Right cardiac atrium (tissue), 5 donors: ENCODE measurements at places on chromosomes 12 and 14.

GRCh38 chr12:4037747-4038312 is 164.6 kb upstream of the PARP11 start:
- DNase-seq: peak; percentile 52

- DNase-seq: no peak
These were observed 4.7 kb upstream of the TMEM229B start for GRCh38 chr14:67493092-67493717.

DNA sequence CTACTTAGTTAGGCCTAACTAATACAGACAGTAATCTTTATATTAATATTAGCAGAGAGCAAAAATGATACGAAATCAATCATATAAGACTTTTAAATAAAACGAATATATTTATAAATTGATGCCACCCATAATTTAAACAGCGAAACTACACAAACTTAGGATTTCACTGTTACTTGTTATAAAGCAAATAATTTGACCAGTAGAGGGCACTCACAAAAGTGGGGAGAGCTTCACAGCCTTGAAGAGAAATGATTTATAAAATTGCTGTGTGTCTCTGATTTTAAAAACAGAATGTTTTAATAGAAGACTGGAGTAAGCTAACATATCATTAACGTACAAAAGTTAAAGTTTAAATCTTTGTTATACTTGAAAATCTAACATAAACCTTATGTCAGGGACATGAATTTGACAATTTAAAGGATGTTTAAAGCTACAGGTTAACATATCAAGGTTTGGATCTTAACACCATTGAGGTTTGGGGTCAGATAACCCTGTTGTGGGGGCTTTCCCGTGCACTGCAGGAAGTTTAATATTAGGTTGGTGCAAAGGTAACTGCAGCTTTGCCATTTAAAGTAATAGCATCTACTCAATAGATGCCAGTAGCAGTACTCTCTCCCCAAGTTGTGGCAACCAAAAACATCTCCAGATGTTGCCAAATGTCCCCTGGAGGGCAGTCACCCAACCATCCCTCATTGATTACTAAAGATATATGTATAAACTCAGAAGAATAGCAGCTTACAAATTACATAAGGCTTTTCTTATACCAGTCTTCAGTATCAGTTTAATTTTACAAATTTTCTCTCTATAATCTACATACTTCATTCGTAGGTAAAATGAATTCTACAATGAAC is 9.3 kb downstream of the KRAS start:
- DNase-seq: no peak

DNA sequence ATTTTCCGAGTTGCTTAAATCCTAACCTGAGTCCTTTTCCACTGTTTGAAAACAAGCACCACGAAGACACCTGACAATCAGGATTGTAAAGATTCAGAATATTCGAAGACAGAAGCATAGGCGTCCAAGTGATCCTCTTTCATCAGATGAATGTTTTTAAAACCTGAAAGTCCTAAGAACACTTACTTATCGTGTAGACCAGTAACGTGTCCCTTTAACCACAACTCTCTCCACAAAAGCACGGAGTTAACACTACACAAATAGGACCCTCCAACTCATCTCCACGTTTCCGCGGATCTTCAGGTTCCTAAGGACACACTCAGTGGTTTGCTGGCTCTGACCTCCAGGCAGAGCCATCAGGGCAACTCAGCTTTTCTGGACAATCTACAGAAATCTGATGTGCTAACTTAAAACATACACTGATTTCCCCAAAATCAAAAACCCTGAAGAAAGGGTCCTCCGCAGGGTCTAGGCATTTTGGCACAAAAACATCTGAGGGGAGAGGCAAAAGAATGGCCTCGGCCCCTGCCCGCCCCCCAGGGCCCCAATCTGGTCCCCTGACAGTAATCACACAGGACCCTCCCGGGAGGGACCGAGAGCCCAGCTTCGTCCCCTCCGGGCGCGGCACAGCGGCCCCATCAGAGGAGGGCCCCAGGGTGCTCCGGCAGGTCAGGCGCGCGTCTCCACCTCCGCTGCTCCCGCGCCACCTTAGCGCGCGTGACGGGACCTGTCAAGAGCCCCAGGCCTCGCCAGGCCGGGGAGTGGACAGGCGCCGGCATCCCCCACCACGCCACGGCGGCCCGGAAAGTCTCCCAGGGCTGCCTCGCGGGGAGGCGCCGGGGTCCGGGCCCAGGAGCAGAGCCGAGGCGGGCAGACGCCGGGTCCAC is 925 bp downstream of the DICER1 start:
- DNase-seq: peak; percentile 81

DNA sequence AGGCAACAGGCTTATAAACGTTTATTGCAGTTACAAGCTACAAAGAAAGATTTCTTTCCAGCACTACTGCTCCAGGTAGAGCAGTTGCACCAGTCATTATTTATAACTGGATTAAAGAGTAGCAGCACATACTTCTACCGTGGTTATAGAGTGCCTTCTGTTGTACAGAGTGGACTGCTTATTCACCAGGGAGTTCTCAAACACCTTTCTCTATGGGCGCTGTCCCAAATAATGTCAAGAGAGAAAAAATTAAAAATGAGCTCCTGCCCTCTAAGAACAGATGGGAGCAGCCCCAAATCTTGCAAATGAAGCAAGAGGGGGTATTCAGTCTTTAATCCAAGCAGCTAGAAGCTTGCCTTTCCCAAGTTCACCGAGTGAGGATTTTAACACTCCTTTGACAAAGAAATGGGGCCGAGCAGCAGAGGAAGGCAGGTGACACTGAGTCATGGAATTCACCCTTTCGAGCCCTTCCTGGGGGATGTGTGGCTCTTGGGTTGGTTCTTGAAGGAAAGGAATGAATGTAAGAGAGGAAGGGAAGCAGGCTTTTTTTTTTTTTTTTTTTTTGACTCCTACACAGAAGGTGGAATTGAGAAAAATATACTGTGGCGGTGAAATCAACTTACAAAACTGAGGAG is 181.2 kb downstream of the PRKCH start:
- no peak for DNase-seq

- no peak for DNase-seq
These were observed 272.0 kb upstream of the DIO3 start for GRCh38 chr14:101289230-101289690.

DNA sequence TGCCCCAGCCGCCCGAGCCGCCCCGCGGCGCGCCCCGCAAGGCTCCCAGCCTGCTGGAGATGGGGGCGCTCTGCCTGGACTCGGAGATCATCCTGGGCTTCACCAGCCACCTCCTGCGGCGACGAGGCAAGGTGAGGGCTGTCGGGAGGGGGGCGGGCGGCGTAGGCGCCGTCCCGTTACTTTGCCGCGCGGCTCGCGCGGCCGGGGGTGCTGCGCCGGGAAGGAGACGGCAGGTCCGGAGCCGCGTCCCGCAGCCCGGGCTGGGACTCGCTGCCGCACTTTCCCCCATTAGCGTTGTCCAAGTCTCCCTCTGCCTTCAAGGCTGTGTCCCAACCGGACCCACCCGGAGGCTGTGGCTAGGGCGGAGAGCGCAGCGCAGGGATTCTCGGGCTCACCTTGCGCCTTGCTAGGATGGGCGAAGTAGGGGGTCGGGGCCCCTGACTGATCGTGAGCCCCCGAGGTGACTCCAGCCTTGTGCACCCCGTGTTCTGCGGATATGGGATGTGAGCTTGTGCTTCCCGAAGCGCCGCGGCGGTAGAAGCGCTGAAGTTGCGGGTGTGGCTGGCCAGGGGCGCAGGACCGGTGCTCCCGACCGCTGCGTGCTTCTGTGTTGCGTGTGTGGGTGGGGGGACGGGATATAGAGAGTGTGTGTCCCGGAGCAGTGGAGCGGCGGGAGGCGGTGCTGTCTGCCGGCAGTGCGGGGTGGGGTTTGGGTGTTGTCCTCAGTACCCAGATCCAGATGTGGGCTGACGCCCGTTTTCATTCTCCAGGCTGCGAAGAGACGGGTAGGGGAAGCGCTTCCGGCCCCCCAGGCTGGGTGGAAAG is 1.7 kb upstream of the KIF26A start:
- peak; percentile 27 for DNase-seq

GRCh38 chr14:101056446-101056845 is 152.9 kb upstream of the RTL1 start:
- no peak for DNase-seq

DNA sequence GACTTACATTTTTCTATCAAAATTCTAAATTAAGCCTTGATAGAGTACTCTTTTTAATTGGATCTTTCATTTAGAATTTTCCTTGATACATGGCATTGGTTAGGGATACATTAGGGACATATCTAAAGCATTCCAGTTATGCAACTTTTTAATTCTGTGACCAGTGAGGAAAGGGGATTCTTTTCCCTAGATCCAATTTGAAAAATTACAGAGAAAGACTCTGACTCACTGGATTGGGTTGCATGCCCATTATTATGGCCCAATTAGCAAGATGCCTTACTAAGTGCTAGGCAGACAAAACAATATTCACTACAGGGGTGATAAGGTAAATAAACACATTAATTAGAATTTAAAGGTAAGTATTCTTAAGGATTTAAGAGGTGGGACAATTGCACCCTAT is 5.2 kb upstream of the RAD52 start:
- no peak for DNase-seq

DNA sequence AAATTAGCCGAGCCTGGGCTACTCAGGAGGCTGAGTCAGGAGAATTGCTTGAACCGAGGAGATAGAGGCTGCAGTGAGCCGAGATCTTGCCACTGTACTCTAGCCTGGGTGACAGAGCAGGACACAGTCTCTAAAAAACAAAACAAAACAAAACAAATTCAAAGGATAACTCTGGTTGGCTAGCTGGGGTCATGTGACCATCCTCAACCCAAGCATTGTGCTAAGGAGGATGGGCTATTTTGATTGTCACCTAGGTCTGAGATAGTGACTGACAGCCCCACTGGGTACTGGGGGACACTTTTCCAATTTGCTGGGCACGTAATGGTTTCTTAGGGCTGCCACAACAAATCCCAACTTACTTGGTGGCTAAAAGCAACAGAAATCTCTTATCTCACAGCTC is 11.9 kb downstream of the DGLUCY start:
- no peak for DNase-seq

- no peak for DNase-seq
These were observed 236.1 kb downstream of the C12orf50 start for GRCh38 chr12:87793131-87793530.

GRCh38 chr12:83573671-83574070 is 887.0 kb downstream of the TMTC2 start:
- DNase-seq: peak; percentile 14

DNA sequence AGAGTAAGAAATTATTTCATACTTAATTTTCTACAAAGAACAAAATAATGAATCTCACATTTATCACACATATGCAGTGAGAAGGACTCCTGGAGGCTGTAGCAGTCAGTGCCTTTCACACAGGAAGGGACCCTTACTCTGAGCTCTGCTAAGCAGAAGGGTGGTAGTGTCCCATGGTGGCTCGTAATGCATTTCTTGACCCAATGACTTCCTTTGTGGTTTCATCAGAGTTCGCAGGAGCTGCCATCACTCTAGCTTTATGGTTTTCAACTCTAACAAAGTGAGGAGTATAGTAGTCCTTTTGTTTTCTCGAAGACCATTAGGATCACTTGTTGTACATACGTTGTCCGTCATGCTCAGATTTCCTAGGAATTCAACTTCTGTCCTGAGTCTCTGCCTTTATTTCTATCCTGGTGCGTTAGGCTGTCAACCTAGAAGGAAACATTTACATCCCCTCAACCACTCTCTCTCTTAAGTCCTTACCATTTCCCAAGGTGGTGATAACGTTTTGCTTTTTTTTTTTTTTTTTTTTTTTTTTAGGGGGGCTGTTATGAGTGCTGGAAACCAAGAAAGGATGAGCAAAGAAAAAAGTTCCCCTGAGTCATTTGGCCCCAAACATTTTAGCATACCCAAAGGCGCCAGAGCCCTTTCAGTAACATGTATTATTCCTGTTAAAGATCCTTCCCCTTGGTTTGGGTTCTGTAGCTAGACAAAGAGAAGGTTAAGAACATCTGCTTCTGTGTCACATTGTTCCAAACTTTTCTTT is 37.2 kb downstream of the GABARAPL1 start:
- DNase-seq: no peak

- no peak for DNase-seq
These were observed 1036.2 kb upstream of the FLRT2 start for GRCh38 chr14:84493779-84494178.

DNA sequence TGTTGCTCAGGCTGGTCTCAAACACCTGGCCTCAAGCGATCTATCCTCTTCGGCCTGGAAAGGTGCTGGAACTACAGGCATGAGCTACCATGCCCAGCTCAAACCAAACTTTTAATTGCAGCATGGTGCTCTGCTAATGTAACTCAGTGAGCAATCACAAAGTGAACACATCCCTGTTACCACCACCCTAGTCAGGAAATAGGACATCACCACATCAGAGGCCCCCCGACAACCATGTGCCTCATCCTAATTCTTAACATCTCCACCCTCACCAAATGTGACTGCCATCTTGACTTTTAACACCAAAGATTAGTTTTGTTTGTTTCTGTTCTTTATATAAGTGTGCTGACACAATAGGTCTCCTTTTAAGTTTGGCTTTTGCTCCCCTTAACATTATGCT is 22.8 kb upstream of the SDR39U1 start:
- no peak for DNase-seq

DNA sequence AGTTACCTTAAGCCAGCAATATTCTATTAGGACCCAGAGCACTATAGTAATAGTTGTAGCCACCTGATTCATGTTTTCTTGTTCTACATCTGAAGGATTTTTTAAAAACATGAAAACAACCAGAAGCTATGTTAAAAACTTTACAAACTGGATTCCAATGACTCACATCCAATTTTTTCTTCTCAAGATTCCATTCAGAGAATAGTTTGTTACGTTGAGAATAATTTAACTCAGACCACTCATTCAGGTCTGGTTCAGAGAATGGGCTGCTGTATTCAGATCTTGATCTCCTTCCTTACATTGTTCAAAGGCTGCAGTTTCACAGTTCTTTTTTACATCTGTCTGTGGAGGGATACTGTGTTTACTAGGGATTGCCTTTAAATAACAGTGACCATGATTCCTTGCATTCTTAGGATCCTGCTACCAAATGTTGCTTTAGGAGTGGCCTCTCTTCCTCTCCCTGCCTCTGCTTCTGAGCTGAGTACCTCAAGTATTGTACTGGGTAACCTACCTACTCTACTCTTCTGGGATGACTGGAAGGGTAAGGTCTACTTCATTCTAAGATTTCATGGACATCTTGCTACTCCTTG is 448.0 kb upstream of the FBXO33 start:
- no peak for DNase-seq

GRCh38 chr14:57362361-57362760 is 28.0 kb upstream of the NAA30 start:
- no peak for DNase-seq

DNA sequence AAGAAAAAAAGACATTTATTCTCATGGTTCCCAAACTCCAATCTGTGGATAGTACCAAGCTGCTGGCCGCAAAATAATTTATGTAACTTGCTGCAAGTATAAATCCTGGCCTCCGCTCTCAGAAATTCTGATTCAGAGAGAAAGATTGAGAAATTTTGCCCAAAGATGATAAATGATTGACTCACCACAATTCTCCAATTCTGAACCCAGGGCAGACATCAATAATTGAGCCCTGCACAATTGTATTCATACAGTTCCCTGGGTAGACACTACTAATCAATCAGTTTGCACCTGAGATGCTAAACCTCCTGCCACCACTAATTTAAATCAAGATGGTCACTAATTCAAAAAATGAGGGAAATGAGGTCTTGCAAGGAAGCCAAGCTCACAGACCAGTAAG is 38.2 kb downstream of the TRPV4 start:
- DNase-seq: no peak
